Activated CD4-positive, alpha-beta memory T cell treated with anti-CD3 and anti-CD28 coated beads, Interleukin-2, amount 10 ng/mL, durations not matched to agents 7 days and 5 days (primary cell): ENCODE measurements at places on chromosomes 6 and 20. TPM values are rescaled to one million over a fixed set of nuclear protein-coding genes. Genes with fewer than 3 reads are reported as not detected.

TBCC gene
- 33.7 TPM for total RNA-seq

CRISP2 gene
- total RNA-seq: not detected

KHDC1L gene
- total RNA-seq: not detected

NKX2-2 gene
- not detected for total RNA-seq

CTCFL gene
- total RNA-seq: not detected

C6orf132 gene
- 0.10 TPM for total RNA-seq

OR12D3 gene
- not detected for total RNA-seq

BPIFA1 gene
- total RNA-seq: not detected

CTAGE9 gene
- not detected for total RNA-seq

FAM217A gene
- not detected for total RNA-seq

SNAP25 gene
- total RNA-seq: 0.23 TPM

TREML1 gene
- not detected for total RNA-seq

NINL gene
- 2.5 TPM for total RNA-seq

DNA sequence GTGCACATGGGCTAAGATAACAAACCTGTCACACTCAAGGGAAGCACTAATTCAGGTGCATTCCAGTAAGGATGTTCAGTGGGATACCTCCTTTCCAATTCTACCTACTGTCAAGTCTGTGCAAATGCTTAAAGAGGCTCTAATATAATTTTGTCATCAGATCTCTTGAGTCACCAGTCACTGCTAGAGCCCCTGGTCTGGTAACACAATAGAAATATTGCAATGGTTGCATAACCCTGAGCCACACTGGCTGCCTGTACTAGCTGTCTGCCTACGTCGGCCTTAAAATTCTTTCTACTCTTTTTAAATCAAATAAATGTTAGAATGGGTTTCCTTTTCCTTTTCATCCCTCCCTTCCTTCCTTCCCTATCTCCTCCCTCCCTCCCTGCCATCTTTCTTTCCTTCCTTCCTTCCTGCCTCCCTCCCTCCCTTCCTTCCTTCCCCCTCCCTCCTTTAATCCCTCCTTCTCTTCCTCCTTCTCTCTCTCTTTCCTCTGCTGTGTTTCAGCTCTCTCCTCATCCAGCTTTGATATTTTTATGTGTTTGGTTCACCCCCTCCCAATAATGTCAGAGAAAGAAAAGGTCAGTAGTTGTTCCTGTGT is 28.1 kb upstream of the OLIG3 start:
- H3K4me3 ChIP-seq: no peak overlapping the region
- H3K27me3 ChIP-seq: peaks cover 24% of the 10 kb centered on the region
- no peaks in the 10 kb centered on the region for H3K4me1 ChIP-seq

GRCh38 chr6:149452037-149452939 is 32.5 kb downstream of the ZC3H12D start:
- H3K4me1 ChIP-seq: peaks cover 7% of the 10 kb centered on the region
- H3K4me3 ChIP-seq: no peak overlapping the region
- no peaks in the 10 kb centered on the region for H3K27me3 ChIP-seq
- peaks cover 51% of the 10 kb centered on the region for H3K36me3 ChIP-seq

GRCh38 chr20:59829054-59829785 is 104.2 kb downstream of the SYCP2 start:
- peaks cover 2% of the 10 kb centered on the region for H3K27me3 ChIP-seq
- DNase-seq: peak; percentile 9
- H3K36me3 ChIP-seq: no peaks in the 10 kb centered on the region
- H3K4me1 ChIP-seq: no peaks in the 10 kb centered on the region

GRCh38 chr20:3166913-3167342 is 6.4 kb downstream of the LZTS3 start:
- H3K27me3 ChIP-seq: peaks cover 31% of the 10 kb centered on the region
- no peaks in the 10 kb centered on the region for H3K36me3 ChIP-seq
- no peak overlapping the region for H3K27ac ChIP-seq
- DNase-seq: no peak
- H3K4me1 ChIP-seq: no peaks in the 10 kb centered on the region

GRCh38 chr6:34484899-34485298 is 19.0 kb downstream of the PACSIN1 start:
- H3K4me1 ChIP-seq: peaks cover 34% of the 10 kb centered on the region
- DNase-seq: peak; percentile 78

- no peak for DNase-seq
- no peak overlapping the region for H3K4me3 ChIP-seq
- H3K27me3 ChIP-seq: no peaks in the 10 kb centered on the region
- H3K27ac ChIP-seq: no peak overlapping the region
- peaks cover 7% of the 10 kb centered on the region for H3K4me1 ChIP-seq
Observed at GRCh38 chr6:24768361-24768760, 6.4 kb upstream of the GMNN start.

- H3K36me3 ChIP-seq: peaks cover 6% of the 10 kb centered on the region
- DNase-seq: no peak
- H3K4me3 ChIP-seq: no peak overlapping the region
- H3K27me3 ChIP-seq: no peaks in the 10 kb centered on the region
- no peak overlapping the region for H3K27ac ChIP-seq
- H3K4me1 ChIP-seq: peaks cover 20% of the 10 kb centered on the region
Observed at GRCh38 chr6:41054511-41054910, 1.5 kb downstream of the APOBEC2 start.

GRCh38 chr6:143127941-143128680 is 67.4 kb downstream of the AIG1 start:
- H3K36me3 ChIP-seq: peaks cover 6% of the 10 kb centered on the region
- no peak for DNase-seq
- no peak overlapping the region for H3K27ac ChIP-seq
- no peaks in the 10 kb centered on the region for H3K27me3 ChIP-seq
- no peak overlapping the region for H3K4me3 ChIP-seq

DNA sequence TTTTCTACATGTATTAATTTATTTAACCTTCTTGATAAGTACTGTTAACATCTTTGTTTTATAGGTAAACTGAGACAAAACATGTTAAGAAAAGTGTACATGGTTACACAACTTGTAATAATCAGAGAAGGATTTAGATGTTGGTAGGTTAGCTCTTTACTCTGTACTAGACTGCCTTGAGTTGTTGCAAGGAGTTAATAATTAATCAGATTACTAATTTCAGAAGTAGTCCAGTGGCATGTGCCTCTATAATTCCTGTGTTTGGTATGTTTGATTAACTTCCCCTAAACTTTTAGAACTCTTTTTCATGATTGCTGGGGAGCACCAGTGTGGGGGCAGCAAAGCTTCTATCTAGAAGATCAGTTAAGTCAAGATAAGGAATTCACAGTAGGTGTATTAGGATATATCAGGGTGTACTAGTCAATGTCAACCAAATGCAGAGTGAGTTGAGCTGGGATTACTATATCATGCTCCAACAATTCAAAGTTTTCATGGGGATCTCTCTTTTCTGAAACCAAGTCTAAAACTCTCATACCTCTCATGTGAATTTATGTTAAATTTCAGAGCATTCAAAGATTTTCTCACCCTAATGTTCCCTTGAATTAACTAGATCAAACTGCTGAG is 129.7 kb upstream of the AHI1 start:
- H3K4me3 ChIP-seq: no peak overlapping the region
- peaks cover 20% of the 10 kb centered on the region for H3K27me3 ChIP-seq
- H3K36me3 ChIP-seq: peaks cover 8% of the 10 kb centered on the region
- no peak for DNase-seq
- peaks cover 21% of the 10 kb centered on the region for H3K4me1 ChIP-seq

- peaks cover 24% of the 10 kb centered on the region for H3K4me1 ChIP-seq
- H3K4me3 ChIP-seq: no peak overlapping the region
- no peak for DNase-seq
- peaks cover 7% of the 10 kb centered on the region for H3K36me3 ChIP-seq
Observed at GRCh38 chr6:37940074-37940847, 120.7 kb downstream of the ZFAND3 start.

GRCh38 chr20:21516861-21517565 is 3.1 kb upstream of the NKX2-2 start:
- H3K4me3 ChIP-seq: no peak overlapping the region
- H3K36me3 ChIP-seq: peaks cover 11% of the 10 kb centered on the region
- peaks cover 18% of the 10 kb centered on the region for H3K4me1 ChIP-seq

- H3K4me3 ChIP-seq: no peak overlapping the region
- H3K36me3 ChIP-seq: no peaks in the 10 kb centered on the region
- H3K4me1 ChIP-seq: no peaks in the 10 kb centered on the region
- H3K27me3 ChIP-seq: peaks cover 12% of the 10 kb centered on the region
- no peak overlapping the region for H3K27ac ChIP-seq
Observed at GRCh38 chr6:110270165-110270564, 88.0 kb downstream of the METTL24 start.

DNA sequence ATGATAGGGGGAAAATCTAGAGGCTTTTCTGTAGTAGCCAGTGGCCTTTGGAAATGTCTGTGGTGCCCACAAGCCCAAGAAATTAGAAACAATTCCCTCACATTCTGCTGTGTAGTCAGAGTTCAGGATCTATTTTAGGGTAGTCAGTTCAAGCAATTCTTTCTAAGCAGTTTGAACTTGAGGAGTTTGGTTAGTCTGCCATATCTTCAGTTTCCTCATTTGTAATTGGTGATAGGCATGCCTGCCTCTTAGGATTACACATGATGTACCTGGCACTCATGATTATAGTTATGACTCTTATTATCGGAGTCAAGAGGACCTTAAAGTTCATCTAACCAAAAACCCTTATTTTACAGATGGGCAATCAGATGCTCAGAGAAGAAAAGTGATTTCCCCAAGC is 21.2 kb upstream of the MEP1A start:
- no peaks in the 10 kb centered on the region for H3K36me3 ChIP-seq
- H3K4me3 ChIP-seq: no peak overlapping the region
- H3K27ac ChIP-seq: no peak overlapping the region
- no peaks in the 10 kb centered on the region for H3K4me1 ChIP-seq

- H3K36me3 ChIP-seq: no peaks in the 10 kb centered on the region
- DNase-seq: no peak
- H3K27me3 ChIP-seq: peaks cover 19% of the 10 kb centered on the region
Observed at GRCh38 chr6:12264671-12265070, 25.5 kb upstream of the EDN1 start.

DNA sequence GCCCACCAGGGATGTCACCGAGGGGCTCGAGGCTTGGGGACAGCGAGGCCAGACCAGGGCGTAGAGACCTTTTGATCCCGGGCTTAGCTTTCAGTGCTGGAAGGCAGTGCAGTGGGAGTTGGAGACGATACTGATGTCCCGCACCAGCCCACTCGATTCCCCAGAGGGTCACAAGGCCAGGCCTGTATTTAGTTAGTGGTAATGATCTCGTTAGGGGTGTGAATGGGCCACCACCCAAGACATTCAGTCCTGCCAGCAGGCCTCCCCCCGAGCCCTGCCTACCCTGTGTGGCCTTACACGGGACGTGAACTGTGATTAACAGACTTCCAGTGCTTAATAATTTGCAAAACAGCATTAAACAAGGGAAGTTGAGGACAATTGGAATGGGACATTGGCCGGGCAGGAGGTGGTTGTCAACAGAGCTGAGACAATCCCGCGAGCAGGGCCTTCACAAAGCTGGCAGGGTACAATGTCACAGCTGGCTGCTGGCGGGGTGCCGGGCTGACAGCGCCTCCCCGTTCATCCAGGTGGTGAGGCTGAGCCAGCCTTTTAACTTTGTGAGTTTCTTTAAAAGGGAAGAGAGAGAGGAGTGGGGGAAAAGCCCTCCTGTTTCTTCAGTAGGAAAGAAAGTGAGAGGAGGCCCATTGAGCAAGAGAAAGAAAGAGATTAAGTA is 175.3 kb upstream of the RALGAPA2 start:
- H3K27me3 ChIP-seq: peaks cover 4% of the 10 kb centered on the region
- no peaks in the 10 kb centered on the region for H3K36me3 ChIP-seq
- no peak overlapping the region for H3K4me3 ChIP-seq
- no peak overlapping the region for H3K27ac ChIP-seq

GRCh38 chr6:135372758-135373157 is 124.8 kb downstream of the AHI1 start:
- no peak overlapping the region for H3K4me3 ChIP-seq
- H3K27me3 ChIP-seq: no peaks in the 10 kb centered on the region
- no peak for DNase-seq
- H3K4me1 ChIP-seq: peaks cover 5% of the 10 kb centered on the region

- DNase-seq: no peak
- H3K4me1 ChIP-seq: no peaks in the 10 kb centered on the region
Observed at GRCh38 chr20:51837436-51837835, 35.1 kb upstream of the SALL4 start.

DNA sequence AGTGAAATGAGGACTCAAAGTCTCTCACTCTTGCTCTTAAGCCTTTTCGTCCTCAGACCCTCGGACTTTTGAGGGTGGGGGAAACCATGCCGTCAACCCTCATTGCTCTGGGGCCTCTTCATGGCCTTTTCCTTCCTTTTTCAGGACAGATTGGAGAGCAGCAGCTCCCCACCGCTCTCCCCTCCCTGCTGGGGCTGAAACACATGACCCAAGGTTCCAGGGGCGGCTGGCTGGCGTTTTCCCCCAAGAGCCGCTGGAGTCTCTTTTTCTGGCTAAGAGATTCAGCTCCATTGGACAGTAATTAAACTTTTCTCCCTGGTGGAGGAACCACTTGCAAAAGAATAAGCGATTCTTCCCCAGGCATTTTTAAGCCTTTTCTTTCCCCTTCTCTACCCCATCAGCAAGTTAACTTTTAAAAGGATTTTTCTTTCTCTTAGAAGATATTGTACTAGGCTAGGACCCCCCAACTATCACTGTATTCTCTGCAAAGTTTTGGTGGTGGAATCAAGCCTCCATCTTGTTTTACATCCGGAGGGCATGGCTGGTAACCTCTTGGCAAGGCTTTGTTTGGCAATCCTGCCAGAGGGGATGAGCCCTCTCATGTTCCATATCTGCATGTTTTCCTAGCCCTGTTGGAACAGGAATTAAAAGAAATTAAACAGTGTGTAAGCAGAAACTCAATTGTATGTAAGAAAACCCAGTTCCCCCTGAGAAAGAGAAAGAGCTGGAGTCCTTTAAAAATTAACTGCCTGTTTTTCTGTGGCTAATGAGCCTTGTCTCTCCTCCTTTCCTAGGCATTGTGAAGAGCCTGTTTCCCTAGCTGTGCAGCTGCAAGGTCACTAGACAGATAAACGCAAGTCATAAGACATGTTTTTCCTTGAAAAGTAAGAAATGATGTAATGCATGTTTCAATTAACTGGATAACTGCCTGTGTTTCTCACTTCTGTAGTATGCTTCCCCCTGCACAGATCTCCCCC is 100.8 kb upstream of the GPR6 start:
- H3K4me3 ChIP-seq: no peak overlapping the region
- DNase-seq: no peak
- H3K36me3 ChIP-seq: peaks cover 3% of the 10 kb centered on the region
- no peak overlapping the region for H3K27ac ChIP-seq
- peaks cover 9% of the 10 kb centered on the region for H3K4me1 ChIP-seq

- no peak for DNase-seq
- H3K27ac ChIP-seq: no peak overlapping the region
- H3K4me3 ChIP-seq: no peak overlapping the region
- no peaks in the 10 kb centered on the region for H3K4me1 ChIP-seq
- H3K36me3 ChIP-seq: no peaks in the 10 kb centered on the region
Observed at GRCh38 chr20:2576317-2576727, 39.9 kb downstream of the TMC2 start.

- no peaks in the 10 kb centered on the region for H3K27me3 ChIP-seq
- peaks cover 74% of the 10 kb centered on the region for H3K36me3 ChIP-seq
- DNase-seq: no peak
Observed at GRCh38 chr6:36863670-36864540, 10.7 kb downstream of the PPIL1 start.

- no peaks in the 10 kb centered on the region for H3K36me3 ChIP-seq
- no peaks in the 10 kb centered on the region for H3K4me1 ChIP-seq
Observed at GRCh38 chr6:2718334-2719092, 32.2 kb downstream of the MYLK4 start.

- H3K4me1 ChIP-seq: peaks cover 33% of the 10 kb centered on the region
- H3K27me3 ChIP-seq: no peaks in the 10 kb centered on the region
- H3K36me3 ChIP-seq: no peaks in the 10 kb centered on the region
- H3K27ac ChIP-seq: no peak overlapping the region
- no peak overlapping the region for H3K4me3 ChIP-seq
Observed at GRCh38 chr20:53911301-53911700, 159.1 kb downstream of the BCAS1 start.
